ENCODE measurements at places on chromosomes 6 and 20.

GRCh38 chr20:49283703-49284625 is 6.1 kb upstream of the ZNFX1 start:
- DNase-seq, result peak; percentile 14

- DNase-seq, result no peak
Observed at GRCh38 chr6:139429580-139430145, 55.2 kb upstream of the CITED2 start.

DNA sequence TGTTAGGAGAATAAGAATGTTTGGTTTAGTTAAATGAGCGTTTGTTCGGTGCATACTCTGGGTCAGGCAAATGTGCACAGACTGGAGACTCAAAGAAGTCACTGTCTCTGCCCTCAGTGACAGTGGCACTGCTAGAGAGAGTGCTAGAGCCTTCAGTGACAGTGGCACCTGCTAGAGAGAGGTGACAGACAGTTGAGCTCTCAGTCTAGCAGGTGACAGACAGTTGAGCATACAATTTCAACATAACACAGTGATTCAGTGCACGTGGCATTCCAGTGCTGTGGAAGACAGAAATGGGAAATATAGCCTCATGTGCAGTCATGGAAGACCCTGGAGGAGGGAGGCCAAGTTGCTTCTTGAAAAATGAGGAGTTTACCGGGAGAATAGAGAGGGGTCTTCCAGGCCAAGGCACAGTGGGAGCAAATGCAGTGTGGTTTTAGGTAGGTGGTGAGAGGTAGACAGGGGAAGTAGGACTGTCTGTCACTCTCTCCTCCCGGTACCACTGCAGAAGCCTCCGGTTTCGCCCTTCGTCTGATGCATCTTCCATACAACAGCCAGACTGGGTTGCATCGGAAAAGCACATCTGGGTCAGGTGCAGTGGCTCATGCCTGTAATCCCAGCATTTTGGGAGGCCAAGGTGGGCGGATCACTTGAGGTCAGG is 107.9 kb upstream of the CLDN20 start:
- DNase-seq, result peak; percentile 26

DNA sequence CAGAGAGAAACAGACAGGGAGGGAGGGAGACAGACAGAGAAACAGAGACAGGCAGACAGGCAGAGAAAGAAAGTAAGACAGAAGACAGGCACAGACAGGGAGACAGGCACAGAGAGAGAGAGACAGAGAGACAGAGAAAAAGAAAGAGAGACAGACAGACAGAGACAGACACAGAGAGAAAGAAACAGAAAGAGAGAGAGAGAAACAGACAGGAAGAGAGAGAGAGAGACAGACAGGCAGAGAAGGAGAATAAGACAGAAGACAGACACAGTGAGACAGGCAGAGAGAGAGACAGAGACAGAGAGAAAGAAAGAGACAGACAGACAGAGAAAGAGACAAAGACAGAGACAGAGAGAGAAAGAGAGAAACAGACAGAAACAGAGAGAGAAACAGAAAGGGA is 754.8 kb upstream of the DEFB115 start:
- peak; percentile 3 for DNase-seq

- no peak for DNase-seq
Observed at GRCh38 chr20:62886709-62887058, 25.1 kb upstream of the TCFL5 start.

DNA sequence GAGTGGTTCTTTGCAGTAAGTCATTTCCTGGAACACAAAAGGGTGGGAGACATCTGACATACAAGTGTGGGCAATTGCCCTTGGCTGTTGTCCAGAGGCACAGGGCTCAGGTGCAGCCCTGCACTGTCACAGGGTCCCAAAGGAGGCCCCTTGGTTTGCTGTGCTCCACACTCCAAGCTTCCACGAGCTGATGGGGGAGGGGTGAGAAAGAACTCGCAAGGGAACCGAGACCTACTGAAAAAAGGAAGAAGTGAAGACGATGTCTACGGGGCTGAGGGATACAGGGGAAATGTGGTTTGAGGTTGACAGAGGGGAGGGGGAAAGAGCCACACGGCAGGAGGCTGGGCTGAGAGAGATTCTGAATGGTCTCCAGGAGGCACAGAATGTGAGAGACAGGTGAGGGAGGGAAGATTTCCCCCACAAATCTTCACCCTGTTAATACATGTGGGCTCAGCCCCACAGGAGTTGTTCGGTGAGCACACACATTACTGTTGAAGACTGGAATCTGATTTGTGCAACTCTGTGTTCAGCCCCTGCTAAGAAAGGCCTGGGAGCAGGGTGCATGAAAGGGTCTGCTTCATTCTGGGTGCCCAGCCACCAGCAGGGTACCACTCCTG is 123.4 kb downstream of the LY86 start:
- DNase-seq, result no peak

All from mesenchymal stem cell (in vitro differentiated cells and primary cell).